ENCODE measurements at places on chromosomes 1 and 21.

DNA sequence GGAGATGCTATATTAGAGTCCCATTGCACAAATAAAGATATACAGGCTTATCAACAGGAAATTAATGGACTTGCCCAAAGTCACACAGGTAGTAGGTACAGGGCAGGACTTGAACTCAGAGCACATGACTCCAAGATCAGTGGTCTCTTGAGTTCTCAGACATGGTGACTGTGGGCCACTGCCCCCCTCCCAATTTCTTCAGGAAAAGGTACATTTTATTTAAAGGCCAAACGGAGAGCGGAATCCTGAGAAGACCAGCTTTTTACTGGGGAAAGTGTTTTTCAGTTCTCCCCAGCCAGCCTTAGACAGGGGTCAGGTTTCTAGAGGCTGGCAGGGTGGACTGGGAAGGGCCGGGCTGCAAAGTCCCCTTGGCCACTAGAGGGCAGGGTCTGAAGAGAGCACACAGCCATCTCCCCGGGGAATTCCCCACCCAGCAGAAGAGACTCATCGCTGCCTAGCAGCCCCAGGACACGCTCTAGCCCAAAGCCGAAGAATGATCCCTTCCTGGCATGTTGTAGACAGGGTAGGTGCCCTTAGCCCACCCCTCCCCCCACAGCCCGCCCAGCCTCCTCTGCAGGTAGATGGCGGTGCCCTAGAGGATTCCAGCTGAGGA is 29.7 kb downstream of the ACP6 start:
- peak; percentile 82 for DNase-seq

DNA sequence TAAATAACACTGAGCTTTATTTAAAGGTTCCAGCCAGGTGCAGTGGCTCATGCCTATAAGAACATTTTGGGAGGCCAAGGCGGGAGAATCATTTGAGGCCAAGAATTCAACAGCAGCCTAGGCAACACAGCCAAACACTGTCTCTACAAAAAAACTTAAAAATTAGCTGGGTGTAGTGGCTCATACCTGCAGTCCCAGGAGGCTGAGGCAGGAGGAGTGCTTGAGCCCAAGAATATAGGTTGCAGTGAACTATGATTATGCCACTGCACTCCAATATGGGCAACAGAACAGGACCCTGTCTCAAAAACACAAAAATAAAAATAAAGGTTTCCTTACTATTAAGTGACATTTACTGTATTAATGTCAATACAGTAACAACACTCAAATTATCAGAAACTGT is 2.1 kb downstream of the TAF12 start:
- DNase-seq = peak; percentile 21

GRCh38 chr1:58282623-58283387 is 263.7 kb downstream of the OMA1 start:
- DNase-seq = no peak

DNA sequence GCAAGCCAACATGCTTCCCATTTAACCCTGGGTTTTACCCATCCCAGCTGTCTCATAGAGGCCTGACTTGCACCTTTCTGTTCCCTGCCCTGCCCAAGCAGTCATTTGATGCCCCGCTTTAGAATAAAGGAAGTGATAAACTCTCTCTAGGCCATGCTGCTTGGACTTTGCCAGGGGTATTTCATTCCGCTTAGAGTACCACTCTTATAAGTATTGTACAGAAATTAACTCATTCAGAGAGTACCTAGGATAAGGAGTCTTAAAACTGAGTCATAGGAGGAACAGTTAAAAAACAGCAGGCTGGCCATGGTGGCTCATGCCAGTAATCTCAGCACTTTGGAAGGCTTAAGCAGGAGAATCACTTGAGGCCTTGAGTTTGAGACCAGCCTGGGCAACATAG is 21.0 kb upstream of the LYST start:
- DNase-seq = no peak

DNA sequence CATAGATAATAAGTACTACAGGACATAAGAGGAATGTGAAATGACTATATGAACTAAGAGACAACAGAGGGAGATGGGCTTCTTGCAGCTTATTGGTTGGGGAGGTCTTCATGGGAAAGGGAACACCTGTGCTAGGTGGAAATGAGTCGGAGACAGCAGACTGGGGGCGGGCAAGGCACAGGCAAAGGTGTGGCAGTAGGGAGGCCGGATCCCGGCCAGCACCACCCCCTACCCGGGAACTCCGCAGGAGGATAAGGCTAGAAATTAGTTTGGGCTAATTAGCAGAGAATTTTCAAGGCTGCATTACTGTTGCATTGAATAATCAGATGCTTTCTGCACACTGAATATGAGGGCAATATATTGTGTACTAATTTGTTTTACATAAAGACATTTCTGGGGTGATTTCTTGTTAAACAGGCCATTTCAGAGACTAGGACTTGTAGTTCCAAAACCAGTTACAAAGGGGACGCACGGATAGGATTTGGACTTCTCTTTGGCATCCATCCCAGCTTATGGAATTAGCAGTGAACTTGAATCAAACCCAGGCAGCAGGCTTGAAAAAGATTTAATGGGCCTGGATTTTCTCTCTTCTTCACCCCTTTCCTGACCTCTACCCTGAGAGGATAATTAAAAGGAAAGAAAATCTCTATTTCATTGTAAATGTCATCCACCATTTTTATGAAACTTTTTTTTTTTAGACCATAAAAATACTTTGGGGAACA is 2.2 kb upstream of the HUNK start:
- DNase-seq = no peak

- no peak for DNase-seq
Measured at GRCh38 chr21:44499211-44499560, 40.8 kb downstream of the KRTAP10-1 start.

DNA sequence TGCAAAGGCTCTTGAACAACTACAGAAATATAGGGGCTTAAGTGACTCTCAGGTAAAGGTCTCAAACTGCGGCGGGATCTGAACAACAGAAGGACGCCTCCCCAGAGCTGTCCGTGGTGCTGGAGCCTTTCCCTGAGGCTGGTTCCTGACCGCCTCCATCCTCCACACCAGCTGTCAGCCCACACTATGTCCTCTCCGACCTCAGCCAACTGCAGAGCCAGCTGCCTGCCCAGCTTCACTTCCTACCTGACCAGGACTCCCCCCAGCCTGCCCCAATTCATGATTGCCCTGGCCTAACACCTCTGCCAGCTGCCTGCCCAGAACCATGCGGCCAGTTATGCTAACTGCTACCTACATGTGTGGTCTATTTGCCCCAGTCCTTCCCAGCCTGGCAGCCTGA is 63.6 kb upstream of the ZC3H12A start:
- peak; percentile 17 for DNase-seq

Data from fibroblast of mammary gland (primary cell).